ENCODE measurements at places on chromosomes 3 and 15.
A peak's percentile ranks its signal among the peaks of the same experiment; 100 is the strongest.

DNA sequence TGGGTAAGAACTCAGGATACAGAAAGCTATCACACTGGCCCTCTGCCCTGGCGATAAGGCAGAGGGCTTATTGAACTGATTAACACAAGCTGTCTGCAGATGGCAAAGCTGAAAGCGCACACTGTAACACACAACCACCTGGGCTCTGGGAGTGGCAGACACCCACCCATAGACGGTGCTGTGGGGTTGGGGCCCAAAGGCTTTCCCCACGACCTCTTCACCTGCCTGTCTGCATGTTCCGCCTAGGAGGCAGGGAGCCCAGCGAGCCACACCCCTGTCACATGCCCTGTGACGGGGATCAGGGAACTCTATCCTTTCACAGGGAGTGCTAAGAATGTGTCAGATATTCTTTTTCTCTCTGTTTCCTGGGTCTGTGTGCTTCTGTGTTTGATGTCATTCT lies 12.1 kb upstream of the TFG start:
- no peak for DNase-seq

DNA sequence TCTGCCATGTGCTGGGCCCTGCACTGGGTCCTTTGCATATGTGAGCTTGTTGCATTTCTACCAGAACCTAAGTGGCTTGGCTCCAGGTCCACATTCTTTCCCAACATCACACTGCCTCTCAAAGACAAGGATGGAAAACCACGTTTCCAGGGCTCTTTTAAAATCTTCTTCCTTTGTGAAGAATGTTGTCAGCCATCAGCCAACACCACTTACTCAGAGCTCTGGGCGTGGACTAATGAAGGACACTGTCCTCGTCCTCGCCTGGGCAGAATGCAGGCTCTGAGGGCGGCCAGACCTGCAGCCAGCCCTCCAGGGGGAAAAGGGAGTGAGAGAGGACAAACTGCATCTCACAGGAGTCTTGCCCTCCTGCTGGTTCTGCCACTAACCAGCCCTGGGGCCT lies 49.7 kb downstream of the MAGEF1 start:
- no peak for DNase-seq

DNA sequence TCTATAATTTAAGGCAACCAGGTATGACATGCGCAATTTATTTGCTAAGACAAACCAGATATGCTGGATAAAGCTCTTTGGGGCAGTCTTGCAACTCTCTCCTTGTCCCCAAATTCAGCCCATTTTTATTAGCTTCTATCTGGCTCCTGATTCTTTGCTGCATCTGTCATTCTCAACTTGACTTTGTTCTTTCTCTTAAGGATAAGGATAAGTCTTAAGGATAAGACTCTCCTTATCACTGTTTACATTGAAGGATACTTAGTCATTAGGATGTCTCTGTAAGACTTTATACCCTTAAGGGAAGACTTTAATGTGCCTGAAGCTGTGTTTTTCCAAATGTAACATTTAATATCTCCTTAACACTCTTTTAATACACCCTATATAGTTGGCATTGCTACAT lies 49.2 kb downstream of the ALCAM start:
- DNase-seq: no peak

DNA sequence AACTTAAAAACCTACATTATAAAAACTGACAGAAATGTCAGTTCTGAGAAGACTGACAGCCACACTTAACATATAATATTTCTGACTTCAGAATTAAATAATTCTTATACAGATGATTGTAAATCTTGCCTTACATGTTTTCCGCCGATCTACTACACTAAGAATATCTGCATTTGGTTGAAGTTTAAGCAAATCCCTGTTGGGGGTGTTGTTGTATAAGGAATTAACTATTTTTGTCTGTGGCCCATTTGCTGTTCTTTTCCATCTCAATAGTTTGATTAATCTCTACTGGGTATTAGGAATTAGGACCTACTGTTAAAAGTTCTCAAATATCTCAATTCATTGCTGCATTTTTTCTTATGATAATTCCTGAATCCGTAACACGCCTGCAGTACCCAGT lies 838.3 kb upstream of the ROBO1 start:
- no peak for DNase-seq

DNA sequence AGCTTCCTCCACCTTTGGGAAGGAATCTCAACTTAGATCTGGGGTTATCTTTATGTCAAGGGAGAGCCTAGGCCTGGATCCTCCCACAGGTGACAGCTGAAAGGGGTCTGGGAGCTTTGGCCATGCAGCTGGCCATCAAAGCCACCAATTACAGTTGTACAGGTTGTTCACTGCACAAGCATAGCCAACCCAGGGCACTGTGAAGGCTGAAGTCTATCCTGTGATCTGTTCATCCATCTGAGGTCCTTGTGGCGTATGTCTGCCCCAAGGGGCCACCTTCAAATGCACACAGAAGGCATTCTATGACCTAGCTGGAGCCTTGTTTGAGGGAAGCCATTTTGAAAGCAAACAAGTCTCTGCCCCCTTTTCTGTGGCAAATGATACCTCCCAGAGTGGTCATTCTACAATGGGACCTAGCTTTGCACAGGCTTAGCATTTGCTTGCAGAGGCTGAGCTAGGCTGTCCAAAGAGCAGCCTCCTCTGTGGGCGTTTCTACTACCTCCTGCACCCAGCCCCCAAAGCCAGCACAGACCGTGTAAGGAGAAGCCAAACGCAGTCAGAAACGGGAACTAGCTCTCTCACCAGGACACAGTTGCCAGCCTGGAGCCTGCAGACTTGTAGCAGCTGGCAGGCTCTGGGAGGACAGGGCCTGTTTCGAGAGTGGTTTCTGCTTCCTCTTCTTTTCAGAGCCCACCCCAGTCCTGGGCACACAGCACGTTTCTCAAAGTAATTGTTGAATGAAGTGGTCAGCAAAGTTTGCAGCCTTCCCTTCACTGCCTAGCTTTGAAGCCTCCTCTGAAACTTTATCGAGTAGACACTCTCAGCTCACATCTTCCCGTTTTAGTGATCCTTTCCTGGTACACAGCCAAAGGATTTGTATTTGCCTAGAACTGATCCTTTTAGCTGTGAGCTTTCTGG lies 157.3 kb upstream of the SMAD3 start:
- no peak for DNase-seq

GRCh38 chr3:179887295-179887943 lies 149.3 kb downstream of the PEX5L start:
- no peak for DNase-seq

GRCh38 chr15:60928210-60928609 lies 300.9 kb downstream of the RORA start:
- no peak for DNase-seq

DNA sequence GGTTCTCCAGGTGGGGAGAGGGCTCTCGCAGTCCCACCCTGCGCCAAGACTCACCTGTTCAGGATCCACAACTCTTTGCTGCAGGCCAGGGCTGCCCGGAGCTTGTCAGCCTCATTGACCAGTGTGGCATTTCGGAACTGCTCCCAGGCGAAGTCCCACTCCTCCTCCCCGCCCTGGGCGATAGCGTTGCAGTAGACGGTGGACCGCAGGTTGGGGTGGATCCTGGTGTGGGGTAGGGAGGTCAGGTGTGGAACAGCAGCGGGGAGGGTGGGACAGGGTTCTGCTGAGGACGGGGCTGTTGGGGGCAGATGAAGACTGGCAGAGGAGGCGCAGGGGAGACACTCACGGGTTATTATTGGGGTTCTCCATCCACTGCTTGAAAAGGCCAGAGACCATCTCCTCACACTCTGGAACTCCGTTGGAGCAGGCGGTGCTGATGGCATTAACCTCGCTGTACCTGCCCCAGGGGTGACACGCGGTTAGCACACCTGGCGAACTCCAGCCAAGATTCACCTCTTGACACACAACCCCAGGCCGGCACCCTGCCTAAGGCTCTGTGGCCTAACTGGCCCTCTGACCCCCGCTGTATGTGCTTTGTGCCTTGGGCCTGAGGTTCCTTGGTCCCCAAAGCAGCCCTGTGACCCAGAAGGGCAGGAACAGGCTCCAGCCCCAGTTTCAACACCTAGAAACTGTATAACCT lies 16.1 kb downstream of the MESP2 start:
- no peak for DNase-seq

DNA sequence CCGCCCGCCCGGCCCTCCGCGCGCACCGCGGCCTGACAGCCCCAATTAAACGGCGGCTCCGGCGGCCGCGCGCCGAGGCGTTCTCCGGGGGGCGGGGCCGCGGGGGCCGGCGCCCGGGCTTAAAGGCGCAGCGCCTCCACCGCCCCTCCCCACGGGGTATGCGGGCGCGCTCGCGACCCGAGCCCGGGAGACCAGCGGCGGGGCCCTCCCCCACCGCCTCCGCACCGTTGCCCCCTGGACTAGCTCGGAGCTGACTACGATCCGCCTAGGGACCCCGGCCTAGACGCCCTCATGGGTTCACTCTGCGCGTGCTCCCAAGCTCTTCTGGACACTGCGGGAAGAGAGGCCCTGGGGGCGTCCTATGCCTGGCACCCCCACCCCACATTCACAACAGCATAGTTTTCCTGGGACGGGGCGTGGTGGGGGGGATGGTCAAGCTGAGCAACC lies at the start of gene DUSP7:
Gene DUSP7, minus strand, starts transcription at position 51 of the 447 bp plus-strand sequence. CDS start 205 bp downstream, outside the sequence.
- DNase-seq: peak; percentile 16

- no peak for DNase-seq
These were observed 187.1 kb downstream of the ITPR1 start for GRCh38 chr3:4680227-4680691.

GRCh38 chr3:13041113-13041776 lies 32.0 kb downstream of the IQSEC1 start:
- no peak for DNase-seq

GRCh38 chr3:9147215-9147895 lies 102.1 kb downstream of the SRGAP3 start:
- no peak for DNase-seq

- DNase-seq: no peak
These were observed 55.0 kb downstream of the SETD5 start for GRCh38 chr3:9452417-9452816.

DNA sequence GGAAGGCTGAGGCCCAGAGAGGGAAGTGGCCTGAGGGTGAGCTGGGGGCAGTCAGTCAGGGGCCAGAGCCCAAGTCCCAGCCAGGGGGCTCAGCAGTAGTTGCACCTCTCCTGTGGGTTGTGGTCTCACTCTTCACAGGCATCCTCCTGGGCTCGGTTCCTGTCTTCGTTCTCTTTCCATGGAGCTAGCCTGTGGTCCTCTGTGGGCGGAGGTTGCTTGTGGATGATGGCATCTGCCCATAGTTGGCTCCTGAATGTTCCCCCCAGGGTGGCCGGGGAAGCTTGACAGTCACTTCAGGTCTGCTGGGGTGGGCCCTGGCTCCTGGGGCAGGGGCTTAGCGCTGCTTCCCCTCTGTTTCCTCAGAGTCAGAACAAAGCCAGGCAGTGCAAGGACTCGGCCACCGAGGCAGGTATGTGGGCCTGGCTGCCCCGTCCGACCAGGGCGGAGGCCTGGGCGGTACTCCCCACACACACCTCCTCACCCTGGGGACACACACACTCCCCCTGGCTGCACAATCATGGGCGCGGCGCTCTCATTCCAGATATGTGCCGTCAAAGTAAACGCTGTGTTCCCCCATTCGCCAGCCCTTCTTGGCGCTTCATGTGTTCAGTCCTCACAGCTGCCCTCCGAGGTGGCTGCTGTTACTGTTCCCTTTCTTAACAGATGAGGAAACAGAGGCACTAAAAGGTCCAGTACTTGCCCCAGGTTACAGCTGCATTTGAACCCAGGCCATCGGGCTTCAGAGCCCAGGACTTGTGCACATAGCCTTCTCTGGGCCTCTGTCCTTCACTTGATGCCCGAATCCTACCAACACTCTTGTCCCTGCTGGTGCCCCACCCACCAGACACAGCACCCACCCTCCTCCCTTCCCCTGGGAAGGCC lies 34.5 kb downstream of the PSTPIP1 start:
- DNase-seq: peak; percentile 0

- no peak for DNase-seq
These were observed 307.3 kb upstream of the RBMS3 start for GRCh38 chr3:28973609-28974008.

DNA sequence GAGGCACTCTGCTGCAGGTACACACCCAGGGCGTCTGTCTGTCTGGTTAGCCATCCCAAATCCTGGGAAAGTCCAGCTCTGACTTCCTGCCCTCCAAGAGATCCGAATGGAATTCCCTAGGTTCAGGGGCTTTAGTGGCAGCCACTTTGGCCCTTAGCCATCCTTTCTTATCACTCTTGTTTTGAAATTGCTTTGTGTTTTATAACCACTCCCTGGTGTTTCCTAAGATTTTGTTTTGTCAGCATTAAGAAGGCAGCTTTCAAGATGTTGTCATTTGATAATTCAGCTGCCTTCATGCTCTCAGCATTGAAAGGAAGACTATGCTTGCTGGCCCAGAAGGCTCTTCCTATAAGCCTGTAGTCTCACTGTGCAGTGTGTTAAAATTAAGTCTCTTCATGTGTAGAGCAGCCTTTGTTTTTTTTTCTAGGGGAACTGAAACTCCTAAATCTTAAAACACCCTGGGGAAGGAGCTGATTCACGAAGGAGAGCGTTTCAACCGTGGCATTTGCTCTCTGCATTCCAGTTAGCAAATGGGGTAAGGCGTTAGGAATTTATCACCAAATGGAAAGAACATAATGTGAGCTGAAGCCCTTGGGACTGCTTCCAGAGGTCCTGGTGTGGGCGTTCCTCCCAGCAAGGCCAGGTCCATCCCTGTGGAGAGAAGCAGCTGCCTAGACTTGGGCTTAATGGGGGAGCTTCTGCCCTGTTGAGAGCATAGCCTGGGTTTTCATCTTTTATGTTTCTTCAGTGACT lies 14.2 kb upstream of the CLEC3B start:
- DNase-seq: peak; percentile 63

- peak; percentile 80 for DNase-seq
These were observed 82.8 kb downstream of the MAGI1 start for GRCh38 chr3:65955792-65956477.

GRCh38 chr3:184391266-184391665 lies 11.4 kb downstream of the CHRD start:
- DNase-seq: no peak

- peak; percentile 47 for DNase-seq
These were observed 61.4 kb downstream of the TUSC7 start for GRCh38 chr3:116770815-116771450.

DNA sequence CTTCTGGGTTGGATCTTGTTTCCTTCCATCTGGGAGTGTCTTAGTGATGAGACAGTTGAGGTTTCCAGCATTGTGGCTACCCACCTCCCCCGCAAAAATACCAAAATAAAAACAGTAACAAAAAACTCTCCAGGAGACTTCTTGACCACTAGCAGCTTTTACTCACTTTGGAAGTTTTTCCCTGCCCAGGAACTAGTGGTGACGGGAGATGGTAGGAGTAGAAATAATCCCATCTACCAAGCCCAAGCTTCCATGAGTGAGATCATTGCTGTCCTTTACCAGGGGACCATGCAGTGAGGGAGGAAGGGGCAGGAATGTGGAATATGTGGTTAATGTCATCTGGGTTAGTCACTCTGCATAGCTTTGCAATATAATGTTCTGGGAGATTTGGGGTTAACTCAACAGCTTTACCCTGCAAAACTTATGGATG lies 187.7 kb downstream of the ITPR1 start:
- DNase-seq: peak; percentile 95

Data from RCC 7860 (cell line).